Ecto neural progenitor cell (in vitro differentiated cells): ENCODE measurements at places on chromosomes 7 and 10.
A peak's percentile ranks its signal among the peaks of the same experiment; 100 is the strongest.

DNA sequence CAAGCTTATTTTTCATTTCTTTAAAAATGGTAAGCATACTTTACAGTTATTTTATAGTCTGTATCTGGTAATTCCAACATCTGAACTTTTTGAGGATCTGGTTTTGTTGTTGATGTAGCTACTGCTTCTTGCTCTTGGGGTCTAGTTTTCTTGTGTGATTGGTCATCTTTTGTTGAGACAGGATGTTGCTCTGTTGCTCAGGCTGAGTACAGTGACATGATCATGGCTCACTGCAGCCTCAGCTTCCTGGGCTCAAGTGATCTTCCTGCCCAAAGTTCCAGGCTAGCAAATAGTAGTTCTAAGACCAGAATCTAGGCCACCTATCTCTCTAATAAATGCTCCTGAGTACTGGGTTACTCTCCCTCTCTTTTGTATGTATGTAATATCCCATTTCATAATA, 75.7 kb downstream of the NRCAM start:
- DNase-seq, result no peak

DNA sequence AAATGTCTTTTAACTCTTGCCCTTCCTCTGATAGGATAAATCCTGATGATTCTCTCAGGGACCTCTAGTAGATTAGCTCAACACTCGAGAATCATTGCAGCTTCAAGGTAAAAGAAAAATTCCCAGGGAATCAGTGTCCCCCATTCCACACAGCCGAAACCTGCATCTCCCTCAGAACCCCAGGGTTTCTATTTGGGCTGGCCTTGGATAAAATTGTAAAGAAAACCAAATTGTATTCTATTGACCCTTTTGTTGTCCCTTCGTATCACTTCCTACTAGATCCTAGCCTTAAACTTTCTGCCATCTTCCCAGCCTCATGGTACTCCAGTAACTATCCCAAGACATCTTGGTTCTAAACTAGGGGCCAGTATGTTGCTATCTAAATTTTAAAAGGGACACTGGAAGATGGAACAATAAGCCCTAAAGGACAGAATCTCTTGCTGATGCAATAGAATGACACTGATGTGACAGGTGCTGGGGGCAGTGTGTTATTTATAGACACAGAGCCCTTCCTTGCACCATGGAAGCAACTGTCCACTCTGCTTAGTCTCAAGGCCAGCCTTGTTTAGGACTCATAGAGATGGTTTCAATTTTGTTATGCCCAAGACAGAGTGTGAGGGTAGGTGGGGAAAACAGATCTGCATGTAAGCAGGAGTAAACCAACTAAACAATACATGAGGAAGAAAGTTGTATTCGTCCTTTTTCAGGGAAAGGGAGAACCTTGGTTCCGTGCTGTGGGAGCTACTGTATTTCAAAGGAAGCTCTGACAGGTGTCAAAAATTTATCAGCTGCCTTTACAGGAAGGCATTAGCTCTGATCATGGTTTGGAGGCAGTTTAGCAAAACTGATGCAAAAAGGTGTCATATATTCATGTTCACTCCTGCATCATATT, 7.6 kb downstream of the ASB15 start:
- DNase-seq, result no peak

DNA sequence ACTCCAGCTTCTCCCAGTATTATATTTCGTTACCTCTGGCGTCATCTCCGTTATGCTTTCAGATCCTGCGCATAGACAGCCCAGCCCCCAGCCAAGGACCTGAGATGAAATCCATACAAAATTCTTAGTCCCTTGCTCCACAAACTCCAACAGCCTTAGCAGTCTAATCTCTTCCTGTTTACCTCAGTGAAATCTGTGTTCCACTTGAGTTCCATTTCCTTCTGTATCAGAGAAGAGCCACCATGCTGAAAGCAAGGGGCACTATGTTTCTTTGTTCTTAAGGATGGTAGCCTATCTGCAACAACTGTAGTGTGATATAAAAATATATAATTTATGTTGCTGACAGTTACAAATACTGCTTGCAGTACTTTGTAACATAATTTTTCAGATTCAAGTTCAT, 59.8 kb downstream of the PTEN start:
- DNase-seq, result no peak

DNA sequence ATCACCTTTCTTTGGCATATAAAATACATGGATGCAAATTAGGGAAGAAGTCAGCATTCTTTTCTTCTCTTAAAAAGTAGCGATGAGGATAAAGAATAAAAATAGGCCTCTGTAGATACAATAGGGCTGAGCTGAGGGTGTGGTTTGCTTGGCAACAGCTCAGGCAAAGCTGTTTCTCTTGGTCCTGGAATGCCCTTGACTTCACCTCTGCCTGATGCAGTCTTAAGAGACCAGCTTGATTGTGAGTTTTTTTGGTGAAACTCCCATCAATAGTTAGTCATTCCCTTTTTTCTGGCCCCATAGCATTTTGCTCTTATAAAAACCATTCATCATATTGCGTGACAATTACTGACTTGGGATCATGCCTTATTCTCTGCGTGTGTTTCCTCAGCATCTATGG, 42.1 kb upstream of the MKLN1 start:
- DNase-seq, result no peak

DNA sequence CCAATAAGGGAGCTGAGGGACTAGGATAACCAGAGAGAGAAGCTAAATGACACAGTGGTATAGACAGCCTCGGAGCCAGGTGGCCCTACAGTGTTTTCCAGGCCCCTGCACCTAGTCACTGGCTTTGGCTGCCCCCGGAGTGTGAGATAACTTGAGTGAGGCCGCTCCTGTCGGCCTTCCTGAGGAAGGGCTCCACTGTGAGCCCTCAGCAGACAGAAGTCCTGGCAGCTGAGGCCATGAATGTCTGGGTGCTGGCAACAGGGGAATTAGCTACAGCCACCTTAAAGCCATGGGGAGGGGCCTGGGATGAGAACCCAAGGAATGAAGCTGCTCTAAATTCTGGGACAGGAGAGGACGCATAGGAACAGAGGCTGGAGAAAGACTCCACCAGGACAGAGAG, 4.6 kb upstream of the GDF10 start:
- DNase-seq, result no peak

DNA sequence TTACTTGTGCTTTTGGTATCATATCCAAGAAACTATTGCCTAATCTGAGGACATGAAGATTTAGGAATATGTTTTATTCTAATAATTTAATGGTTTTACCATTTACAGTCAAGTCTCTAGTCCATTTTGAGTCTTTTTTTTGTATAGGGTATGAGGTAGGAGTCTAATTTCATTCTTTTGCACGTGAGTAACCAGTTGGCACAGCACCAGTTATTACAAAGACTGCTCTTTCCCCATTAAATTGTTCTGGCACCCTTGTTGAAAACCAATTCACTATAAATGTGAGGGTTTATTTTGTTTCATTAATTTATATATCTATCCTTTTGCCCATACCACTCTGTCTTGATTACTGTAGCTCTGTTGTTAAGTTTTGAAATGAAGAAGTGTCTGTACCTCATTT, 381.6 kb downstream of the SUGCT start:
- DNase-seq, result no peak

- no peak for DNase-seq
These were observed 82.4 kb upstream of the BTBD16 start for GRCh38 chr10:122188706-122189105.

DNA sequence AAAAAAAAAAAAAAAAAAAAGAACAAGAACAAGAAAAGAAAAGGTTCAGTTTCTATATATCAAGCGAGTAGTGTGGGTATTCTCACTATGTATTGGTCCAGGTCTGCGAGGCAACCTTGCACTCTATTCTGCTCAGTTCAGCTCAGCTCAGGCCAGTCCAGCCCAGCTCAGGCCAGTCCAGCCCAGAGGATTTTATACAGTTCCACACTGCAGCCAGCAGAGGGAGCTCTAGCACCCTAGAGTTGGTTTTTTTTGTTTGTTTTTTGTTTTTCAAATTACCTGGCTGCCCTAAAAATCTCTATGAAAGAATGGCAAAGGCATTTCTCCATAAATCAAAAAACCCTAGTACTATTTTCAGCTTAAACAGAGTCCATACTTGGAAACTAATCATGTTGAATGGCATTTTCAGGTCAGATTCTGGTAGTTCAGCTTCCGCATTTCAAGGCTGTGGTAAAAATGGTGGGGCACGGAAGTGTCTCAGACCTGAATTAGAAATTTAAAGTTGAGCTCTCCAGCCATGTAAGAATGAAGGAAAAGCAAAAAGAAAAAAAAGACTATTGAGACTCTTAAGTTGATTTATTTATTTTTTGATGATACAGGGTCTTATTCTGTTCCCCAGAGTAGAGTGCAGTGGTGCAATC, 55.2 kb upstream of the GSDME start:
- DNase-seq, result peak; percentile 69

DNA sequence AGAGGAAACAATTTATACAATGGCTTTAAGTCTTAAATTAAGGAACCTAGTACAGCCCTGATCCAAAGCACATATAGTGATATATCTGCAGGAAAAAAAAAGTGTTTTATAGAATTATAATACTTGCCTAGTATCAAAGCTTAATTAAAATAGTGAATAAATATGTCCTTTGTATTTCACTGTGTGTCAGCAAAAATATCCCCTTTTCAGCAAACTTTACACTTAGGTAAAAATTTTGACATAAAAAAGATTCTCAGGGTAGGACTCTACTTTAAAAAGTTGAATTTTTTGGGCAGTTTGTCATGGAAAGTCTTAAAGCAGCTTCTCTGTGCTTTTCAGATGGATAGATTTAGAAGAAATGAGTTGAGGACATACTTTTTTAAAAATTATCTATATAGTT, 12.7 kb upstream of the NEBL start:
- no peak for DNase-seq

DNA sequence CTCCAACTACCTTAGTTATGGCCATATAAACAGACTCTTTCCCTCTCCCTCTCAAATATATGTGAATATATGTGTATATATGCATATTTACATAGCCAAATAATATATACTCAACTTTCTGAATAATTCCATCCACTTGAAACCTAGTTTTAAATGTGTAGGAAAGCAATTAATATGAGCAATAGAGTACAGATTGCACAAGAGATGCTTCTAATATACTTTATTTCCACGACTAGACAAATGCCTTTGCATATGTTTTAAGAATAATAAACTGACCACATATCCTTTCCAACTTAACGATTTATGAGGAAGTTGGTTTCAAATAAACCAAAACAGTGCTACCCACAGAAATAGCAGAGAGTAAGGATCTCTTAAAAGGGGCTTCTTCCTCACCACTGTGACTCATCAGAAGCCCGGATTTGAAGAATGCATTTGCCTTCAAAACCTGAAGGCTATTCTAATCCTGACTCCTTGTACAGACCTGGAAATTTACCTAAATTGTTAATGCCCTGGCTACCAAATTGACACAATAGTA, 266.3 kb downstream of the AHR start:
- DNase-seq, result no peak

- no peak for DNase-seq
These were observed 45.6 kb downstream of the PTPRE start for GRCh38 chr10:127952575-127952869.

DNA sequence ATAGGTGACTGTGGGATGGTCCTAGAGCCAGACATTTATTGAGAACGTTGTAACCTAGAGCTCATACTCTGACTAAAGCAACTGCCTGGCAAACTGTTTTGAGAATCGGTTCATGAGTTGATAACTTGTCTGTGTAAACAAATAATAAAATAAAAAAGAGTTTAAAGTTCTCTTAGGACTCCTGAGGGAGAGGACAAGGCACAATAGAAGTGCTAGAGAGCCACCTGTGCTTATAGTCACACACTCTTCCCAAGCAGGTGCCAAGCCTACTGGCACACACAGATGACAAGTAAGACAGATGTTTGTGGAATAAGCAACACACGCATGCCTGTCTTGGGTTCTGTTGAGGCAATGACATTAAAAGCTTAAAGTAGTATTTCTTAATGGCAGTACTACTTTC, 7.9 kb downstream of the EDRF1 start:
- DNase-seq, result no peak

DNA sequence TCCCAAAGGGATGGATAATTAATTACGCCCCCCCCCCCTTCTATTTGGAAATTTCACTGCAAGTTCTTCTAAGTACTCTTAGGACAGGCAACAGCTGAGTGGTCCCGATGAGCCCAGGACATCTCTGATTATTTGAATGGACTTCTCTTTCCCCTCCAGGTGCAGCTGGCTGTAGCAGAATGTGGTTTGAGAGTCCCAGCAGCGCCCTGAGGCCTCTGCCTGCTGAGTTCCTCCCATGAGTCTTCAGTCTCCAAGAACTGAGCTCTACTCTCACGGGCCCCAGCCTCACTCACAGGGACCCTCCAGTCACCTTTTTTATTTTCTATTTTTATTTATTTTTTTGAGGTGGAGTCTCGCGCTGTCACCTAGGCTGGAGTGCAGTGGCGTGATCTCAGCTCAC, 63.6 kb upstream of the SFMBT2 start:
- no peak for DNase-seq

DNA sequence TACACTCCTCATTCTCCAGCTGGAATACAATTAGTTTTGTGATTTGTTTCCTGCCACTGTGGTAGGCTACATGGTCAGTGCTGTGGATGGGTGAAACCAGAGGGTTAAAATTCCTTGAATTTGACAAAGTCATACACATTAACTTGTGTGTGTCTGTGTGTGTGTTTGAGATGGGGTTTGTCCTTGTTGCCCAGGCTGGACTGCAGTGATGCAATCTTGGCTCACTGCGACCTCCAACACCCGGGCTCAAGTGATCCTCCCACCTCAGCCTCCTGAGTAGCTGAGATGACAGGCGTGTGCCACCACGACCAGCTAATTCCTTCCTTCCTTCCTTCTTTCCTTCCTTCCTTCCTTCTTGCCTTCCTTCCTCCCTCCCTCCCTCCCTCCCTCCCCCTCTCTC, 24.8 kb upstream of the GIMAP8 start:
- DNase-seq, result peak; percentile 11

- no peak for DNase-seq
These were observed 1151.1 kb downstream of the TYW1 start for GRCh38 chr7:68147614-68148238.

DNA sequence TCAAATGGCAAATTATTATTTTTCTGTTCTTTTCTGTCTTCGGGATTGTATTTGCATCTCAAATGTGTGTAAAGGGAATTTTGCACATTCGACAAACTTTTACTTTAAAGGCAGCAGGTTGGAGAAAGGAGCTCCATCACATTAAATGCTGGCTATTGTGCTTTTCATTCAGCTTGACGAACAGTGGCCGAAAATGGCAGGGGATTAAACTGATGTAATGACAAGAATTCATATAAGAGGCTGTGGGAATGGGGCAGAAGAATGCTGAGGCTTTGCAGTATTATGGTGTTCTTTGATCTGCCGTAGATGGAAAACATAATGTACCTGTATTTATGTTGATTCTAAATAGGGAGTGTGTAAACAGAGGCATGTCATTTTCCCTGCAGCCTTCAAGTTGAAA, 376.0 kb downstream of the LRMDA start:
- no peak for DNase-seq

- peak; percentile 48 for DNase-seq
These were observed 244.0 kb downstream of the SKAP2 start for GRCh38 chr7:26620352-26620751.

DNA sequence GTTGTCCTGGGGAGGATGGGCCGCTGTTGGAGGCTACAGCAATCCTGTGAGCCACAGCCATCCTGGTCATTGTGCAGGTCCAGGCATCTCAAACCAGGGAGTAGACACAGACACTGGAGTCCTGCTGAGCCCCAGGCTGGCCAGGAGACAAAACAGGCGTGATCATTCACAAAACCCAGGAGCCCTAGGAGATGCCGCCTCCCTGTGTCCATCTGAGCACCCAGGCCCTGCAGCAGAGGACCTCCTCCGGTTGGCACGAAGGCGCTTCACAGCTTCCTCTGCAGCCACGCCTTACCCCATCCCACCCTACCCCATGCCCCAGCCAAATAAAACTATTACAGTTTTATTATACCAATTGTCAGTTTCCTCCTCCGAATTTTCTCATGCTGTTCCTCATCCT, 183.6 kb downstream of the PLXNA4 start:
- no peak for DNase-seq
